Cerebellar nuclear complex (tissue), 1 donor: ENCODE measurements at places on chromosomes 7 and 10.

- no peak for DNase-seq
These were observed 233.0 kb downstream of the ADARB2 start for GRCh38 chr10:1504286-1504685.

GRCh38 chr7:108522780-108523179 lies 3.2 kb downstream of the PNPLA8 start:
- DNase-seq, result no peak

DNA sequence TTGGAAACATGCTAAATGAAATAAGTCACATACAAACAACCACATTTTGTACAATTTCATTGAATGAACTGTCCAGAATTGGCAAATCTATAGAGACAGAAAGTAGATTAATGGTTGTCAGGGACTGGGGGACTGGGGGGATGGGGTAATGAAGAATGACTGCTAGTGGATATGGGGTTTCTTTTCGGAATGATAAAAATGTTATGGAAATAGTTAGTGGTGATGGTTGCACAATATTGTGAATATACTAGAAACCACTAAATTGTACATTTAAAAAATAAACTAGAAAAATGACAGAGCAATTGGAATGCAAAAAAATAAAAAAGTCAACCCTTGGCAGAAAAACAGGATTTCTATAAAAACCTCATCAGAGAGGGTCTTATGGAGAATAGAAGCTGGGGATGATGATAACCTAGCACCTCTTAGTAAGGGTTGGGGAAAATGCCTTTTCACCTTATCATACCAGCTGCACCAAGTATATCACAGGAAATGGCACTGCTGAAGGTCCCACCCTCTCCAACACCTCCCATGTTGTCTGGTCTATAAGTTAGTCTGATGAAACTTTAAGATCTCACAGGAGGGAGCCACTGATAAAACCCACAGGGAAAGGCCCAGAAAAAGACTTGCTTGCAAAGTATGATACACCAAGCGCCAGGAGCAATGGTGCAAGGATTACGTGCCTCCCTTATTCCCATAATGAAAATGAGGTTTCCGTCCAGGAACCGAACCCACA lies 23.1 kb upstream of the JAZF1 start:
- DNase-seq, result no peak

DNA sequence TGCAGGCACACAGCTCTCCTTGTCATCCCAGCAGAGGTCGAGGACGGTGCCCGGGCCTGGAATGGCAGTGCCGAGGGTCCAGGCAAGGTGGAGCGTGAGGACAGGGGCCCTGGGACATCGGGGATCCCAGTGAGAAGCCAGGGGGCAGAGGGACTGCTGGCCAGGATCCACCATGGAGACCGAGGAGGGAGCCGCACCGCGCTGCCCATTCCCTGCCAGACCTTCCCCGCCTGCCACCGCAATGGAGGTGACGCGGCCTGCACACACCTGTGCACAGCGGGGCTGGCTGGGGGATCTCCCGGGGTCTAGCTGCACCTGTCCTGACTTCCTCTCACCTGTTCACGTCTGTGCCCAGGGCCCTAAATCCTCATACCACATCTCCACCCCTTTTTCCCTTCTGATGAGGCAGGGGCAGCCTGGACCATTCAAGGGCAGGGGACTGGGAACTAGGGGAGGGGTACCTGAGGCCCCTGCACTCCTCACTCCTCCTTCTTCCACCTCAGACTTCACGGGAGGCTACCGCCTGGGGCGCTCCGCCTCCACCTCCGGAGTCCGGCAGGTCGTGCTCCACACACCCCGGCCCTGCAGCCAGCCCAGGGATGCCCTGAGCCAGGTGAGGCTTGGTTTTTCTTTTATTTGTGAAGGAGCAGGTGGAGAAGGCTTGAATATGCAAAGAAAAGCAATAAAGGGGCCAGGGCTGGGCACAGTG lies 6.9 kb downstream of the NYAP1 start:
- DNase-seq, result no peak

GRCh38 chr7:140232957-140233917 lies 56.5 kb upstream of the KDM7A start:
- no peak for DNase-seq
